ENCODE measurements at places on chromosomes 12 and 14. TPM values are rescaled to one million over a fixed set of nuclear protein-coding genes. Genes with fewer than 3 reads are reported as not detected.

DNA sequence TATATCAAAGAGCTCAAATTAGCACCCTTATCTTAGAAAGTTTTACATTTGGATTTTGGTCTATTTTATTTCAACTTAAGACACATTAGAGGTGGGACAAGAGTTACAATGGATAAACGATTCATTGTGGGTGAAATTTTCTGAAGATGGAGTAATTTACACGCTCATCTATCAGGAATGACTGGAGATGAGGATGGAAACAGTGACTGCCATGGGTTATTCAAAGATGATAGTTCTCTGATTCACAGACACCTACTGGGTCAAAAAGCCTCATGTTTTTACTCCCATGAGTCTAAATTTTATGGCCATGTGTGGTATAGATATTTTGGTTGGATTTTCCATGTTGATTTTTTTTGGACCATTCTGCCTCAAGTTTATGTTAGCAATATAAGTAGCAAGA is 22.1 kb downstream of the SAMD4A start:
- DNase-seq: no peak

DNA sequence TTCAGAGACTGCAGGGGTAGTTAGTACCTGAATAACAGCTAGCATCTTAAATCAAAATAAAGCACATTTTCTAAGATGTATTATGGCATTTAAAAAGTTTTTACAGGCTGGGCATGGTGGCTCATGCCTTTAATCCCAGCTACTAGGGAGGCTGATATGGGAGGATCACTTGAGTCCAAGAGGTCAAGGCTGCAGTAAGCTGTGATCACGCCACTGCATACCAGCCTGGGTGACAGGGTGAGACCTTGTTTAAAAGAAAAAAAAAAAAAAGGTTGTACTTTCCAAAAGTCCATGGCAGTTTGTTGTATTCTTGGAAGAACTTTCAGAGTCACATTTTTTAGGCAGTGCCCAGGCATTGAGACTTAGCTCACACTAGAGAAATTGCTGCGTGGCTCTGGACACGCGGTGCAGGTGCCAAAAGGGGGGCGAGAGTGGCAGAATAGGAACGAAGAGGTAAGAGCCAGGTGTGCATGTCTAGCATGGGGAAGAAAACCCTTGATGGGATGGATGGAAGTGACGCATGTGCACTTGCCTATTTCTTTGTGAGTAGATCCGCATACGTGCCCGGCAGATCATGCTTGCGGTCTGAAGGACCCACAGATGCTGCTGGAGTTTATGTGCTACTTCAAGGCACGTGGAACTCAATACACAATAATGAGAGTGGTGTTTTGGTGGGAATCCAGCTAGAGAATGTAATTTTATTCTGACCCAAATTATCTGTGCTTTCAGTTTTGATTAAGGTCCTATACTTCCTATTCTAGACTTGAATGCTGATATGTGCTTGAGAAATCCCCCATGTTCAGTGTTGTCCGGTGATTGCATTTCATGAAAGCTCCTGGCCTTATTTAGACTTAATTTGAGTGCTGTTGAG is 11.9 kb downstream of the ANKRD13A start:
- no peak for DNase-seq

GRCh38 chr12:131749618-131750315 is 38.9 kb downstream of the SFSWAP start:
- DNase-seq: no peak

DNA sequence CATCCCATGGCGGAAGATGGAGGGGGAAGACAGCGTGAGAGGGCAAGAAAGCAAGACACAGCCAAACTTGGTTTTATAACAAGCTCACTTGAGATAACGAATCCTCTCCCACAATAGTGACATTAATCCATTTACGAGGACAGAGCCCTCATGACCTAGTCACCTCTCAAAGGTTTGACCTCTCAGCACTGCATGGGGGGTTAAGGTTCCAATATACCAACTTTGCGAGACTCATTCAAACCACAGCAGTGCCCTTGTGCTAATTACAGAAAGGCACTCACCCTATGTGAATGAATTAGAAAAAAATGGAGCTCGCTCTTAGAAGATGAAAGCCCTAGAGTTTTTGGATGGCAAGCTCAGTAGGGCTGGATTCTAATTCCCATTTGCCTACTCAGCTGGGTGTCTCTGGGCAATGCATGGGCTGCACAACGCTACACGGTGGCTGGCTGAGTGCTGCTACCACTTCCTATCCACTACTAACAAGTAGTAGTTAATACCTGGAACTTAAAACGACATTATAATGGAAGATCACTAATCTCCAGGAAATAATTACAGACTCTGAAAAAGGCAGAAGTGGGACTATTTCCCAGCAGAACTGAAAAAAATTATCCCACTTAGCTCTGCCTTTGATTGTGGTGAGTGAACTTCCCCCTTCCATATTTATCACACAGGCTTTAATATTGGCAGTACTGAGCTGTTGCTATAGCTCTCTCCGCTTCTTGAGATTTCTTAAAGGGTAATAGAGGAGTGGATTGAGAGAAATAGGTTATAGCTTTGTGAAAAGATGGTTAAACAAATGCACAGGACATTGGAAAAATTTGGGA is 27.5 kb downstream of the TESPA1 start:
- no peak for DNase-seq

DNA sequence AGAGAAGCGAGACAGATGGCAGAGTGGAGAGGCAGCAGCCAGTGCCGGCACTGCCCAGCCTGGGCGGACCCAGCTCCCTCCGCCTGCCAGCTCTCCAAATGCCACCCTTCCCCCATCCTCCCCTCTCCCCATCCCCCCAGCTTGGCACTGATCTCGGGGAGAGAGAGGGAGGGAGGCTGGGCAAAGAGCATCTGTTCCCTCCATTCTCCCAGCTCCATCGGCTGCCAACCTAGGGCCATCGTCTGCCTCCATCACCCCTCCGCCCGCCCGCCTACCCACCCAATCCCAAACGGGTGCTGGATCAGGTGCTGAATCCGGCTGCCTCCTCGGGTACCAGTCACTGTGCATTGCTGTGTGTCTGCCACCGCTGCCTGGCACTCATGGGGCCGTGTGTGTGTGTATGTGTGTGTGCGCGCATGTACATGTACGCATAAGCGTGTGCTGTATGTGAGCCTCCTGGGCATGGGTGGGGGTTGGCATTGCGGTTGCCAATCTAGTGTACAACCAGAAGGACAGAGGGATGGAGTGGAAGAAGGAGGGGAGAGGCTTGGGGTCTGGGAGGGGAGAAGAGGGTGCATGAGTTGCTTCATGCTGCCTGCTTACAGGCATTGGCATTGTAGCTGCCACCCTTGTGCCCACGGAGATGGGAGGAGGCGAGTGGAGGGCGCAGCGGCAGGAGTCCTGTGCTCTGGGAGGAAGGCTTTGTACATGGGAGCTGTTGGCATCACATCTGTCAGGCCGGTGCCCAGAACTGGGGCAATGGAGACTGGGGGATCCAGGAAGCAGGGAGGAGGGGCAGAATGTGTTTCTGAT is 38.4 kb downstream of the ZFHX2 start:
- no peak for DNase-seq

GRCh38 chr12:42766026-42766425 is 176.5 kb upstream of the PRICKLE1 start:
- DNase-seq: no peak

EPYC gene
- total RNA-seq: not detected

ACIN1 gene
- 193 TPM for total RNA-seq

GRCh38 chr12:8077207-8077606 is 4.9 kb upstream of the NECAP1 start:
- no peak for DNase-seq

DNA sequence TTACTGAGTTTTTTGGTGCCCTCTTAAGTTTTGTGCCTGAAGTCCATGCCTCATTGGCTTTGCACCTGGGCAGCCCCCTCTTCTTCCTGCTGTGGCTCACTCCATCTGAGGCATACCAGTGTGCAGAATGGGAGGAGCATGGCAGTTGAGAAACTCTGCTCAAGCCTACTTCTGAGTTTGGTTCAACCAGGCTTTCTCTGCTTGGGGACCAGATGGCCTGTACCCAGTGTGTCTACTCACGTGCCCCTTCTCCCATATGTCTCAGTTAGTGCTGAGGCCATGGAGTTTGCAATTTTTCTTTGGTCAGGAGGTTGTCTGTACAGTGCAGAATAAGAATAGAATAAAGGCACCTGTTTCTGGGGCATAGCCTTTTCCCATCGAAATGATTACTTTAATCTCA is 383.3 kb upstream of the DDHD1 start:
- no peak for DNase-seq

AQP2 gene
- not detected for total RNA-seq

- no peak for DNase-seq
These were observed 30.5 kb downstream of the ALX1 start for GRCh38 chr12:85310456-85311076.

DNA sequence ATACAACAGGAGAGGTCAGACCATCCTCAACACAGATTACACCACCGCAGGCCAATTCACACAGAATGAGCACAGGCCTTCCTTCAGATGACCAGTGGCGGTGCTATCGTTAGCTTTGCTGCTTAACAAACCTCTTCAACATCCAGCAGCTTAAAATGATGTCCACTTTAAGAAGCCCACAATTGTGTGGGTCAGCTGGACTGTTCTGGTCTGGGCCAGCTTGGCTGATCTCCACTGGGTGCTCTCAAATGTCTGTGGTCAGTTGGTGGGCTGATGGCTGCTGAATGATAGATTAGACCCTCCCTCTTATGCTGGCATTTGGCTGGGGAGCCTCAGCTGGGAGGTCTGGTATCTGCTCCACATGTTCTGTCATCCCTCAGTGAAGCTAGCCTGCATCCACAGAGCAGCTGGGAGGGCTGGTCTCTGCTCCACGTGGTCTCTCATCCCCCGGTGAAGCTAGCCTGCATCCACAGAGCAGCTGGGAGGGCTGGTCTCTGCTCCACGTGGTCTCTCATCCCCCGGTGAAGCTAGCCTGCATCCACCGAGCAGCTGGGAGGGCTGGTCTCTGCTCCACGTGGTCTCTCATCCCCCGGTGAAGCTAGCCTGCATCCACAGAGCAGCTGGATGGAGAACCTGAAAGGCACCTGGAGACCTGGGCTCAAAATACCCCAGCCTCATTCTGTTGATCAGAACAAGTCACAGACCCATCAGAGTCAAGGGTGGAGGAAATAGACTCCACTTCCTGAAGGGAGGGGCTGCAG is 203.6 kb upstream of the DIO3 start:
- DNase-seq: no peak

CAND1 gene
- 148 TPM for total RNA-seq

DNA sequence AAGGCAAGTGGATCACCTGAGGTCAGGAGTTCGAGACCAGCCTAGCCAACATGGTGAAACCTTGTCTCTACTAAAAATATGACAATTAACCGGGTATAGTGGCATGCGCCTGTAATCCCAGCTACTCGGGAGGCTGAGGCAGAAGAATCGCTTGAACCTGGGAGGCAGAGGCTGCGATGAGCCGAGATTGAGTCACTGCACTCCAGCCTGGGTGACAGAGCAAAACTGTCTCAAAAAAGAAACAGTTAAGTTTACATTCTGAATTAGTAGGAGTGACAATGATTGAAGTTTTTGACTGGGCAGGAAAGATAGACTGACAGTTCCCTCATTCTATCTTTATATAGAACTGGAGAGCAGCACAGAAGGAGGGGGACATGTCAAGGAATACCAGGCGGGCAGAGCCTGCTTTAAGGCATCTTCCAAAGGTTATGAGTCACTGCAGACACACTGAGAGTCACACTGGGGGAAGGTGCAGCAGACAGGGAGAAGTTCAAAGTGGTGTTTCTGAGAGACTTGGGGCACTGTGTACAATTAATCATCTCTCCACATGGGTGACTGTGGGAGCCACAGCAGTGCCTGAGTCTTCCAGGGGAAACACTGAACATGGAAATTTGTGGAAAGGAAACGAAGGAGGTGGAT is 42.8 kb upstream of the RNASE3 start:
- DNase-seq: no peak

OAS3 gene
- 22.1 TPM for total RNA-seq

DNA sequence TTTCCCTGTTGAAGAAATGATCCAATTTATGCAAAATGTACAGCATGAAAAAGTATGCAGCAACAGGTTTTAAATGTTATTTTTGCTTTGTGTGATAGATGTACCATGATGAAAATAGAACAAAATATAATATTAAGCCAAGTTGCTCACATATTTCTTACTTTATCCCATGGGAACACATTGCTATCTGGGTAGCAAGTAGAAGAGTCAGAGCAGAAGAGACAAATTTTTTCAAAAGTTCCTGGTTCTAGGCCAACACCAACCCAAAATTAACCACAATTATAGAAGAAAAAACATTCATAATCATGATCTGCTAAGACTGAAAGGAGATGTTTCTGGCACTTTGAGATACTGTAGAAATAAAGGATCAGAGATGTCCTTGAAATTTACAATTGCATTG is 79.9 kb upstream of the SYT10 start:
- DNase-seq: no peak

GNB3 gene
- total RNA-seq: 3.9 TPM

DNA sequence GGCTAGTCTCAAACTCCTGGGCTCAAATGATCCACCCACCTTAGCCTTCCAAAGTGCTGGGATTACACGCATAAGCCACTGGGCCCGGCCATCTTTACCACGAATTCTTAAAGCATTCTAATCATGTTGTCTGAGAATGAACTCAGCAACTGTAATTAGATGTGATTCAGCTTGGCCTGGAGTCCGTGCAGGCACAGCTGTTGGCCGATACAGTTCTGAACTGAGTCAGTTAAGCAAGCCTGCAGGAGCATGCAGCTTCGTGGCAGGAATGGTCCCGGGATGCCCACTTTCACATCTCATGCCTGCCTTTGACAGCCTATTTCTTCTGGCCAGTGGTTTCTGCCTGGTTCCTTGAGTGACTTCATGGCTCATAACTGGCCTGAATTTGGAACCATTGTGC is 194.1 kb downstream of the ANO6 start:
- DNase-seq: no peak

GRCh38 chr14:104734051-104734587 is 10.1 kb downstream of the ADSS1 start:
- no peak for DNase-seq

- DNase-seq: no peak
These were observed 122.2 kb downstream of the NCOR2 start for GRCh38 chr12:124445121-124445718.

- no peak for DNase-seq
These were observed 6.3 kb downstream of the NUAK1 start for GRCh38 chr12:106132175-106133135.

- DNase-seq: no peak
These were observed 42.8 kb downstream of the IRF2BPL start for GRCh38 chr14:76985540-76986230.

- DNase-seq: peak; percentile 61
These were observed 42.1 kb upstream of the CHGA start for GRCh38 chr14:92880851-92881250.

DNA sequence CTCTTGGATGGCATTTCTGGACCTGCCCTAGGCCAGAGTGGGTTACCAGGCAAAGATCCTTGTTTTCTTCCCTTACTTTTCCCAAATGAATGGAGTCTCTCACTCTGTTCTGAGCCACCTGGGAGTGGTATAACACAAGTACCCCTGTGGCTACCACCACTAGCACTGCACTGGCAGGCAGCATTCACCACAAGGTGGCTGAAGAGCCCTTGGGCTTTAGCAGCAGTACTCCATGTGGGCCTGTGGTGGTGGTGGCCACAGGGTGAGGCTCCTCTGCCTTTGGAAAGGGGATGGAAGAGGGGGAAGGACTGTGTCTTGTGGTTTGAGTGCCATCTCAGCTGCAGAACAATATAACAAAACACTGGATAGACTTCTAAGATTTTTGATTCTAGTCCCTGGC is 38.1 kb upstream of the LMNTD1 start:
- DNase-seq: peak; percentile 52

GRCh38 chr14:30620178-30620577 is 1.9 kb upstream of the SCFD1 start:
- DNase-seq: no peak

Measured in Caco-2 (cell line).